GM12864 (cell line): ENCODE measurements at places on chromosomes 11 and 22.
A peak's percentile ranks its signal among the peaks of the same experiment; 100 is the strongest.

DNA sequence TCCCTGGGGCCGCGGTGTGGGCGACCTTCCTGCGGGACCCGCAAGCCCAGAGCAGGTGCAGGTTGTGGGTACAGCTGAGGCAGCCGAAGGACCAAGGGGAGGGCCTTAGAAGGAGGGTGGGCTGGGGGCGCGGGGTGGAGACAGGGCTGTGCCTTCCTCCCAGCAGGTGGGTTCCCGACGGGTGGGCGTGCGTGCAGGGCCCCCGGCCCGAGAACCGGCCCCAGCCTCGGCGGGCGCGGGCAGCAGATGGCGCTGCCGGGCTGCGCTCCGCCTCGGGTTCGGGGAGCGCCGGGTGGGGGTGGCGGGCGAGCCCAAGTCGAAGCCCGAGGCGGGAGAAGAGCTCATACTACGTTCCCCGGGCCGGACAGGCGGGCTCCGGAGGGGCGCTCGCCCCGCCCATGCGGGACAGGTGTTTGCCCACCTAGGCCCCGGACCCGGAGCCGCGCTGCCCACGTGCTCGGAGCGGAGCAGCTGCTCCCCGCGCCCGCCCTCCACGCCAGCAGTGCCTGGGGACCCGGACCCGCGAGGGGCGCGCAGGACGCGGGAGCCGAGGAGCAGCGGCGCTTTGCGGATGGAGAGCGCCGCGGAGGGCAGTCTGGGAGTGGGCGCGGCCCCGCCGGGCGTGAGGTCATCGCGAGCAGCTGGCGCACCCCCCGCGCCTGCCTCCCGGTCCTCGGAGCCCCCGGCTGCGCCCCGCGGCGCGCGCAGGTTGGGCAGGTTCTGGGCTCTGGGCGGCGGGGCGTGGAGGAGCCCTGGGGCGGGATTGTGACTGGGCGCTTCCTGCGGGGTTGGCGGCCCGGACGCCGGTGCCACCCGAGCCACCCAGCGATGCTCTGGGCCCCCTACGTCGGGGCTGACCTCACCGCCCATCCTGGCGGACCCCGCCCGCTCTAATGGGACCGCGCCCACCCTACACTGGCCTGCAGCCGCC is 25.3 kb downstream of the DUSP8 start:
- no peak for DNase-seq

DNA sequence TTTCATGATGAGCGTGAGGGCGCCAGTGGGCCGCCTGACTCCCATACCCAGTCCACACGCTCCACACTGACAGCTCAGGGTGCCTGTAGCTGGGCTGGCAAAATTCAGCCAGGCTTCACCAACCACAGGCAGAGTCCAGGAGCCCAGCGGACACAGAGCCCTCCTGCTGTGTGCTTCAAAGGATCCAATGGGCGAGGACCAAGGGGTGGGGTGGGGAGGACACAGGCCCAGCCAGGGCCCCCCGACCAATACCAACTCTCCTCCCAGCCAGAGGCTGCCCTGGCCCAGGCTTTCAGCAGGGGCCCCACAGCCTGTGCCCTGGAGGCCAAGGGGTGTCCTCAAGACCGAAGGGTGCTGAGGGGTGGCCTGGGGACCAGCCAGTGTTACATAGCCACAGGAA is 336.1 kb downstream of the CTTN start:
- DNase-seq, result no peak

DNA sequence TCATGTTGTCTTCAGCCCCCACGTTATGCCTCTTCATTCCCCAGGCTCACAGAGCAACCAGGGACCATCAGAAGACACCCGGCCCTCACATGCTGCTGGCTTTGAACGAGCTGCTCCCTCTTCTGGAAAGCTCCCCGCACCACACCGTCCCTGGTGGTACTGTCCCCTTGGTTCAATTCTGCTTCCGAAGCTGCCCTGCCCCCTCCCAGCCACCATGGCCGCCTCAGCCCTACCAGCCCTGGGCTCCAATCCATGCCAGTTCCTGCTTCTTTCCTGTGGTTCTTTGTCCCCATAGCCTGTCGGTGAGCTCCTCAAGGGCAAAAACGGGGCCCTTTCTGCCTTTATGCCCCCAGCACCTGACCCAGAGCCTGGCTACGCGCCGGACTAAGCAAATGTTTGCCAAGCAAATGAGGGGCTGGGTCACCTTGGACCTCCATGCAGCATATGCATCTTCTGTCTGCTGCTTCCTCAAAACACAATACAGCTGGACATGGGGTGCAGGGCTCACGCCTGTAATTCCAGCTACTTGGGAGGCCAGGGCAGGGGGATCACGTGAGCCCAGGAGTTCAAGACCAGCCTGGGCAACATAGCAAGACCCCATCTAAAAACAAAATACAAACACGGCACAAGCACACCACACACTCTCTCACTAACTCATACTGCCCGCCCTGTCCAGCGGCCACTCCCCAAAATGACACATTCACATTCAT is 21.3 kb downstream of the TNKS1BP1 start:
- DNase-seq, result no peak

DNA sequence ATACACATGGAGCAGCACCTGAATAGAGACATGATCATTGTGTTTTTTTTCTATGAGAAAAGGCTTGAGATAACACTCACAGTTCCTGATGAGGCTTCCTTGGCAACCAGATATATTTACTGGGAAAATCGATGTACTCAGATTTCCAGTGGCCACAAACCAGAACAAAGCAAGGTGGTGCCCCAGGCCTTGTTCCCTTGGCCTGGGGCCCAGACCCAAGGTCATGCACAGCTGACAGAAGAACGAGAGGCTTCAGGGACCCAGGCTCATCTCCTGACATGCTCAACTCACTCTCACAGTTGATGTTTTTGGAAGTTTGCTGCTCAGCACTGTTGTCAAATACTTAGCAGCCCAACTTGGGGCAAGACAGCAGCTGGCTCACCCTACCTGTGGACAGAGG is 281.8 kb downstream of the NTM start:
- no peak for DNase-seq

GRCh38 chr22:50205781-50206569 is 5.2 kb downstream of the SELENOO start:
- no peak for DNase-seq

DNA sequence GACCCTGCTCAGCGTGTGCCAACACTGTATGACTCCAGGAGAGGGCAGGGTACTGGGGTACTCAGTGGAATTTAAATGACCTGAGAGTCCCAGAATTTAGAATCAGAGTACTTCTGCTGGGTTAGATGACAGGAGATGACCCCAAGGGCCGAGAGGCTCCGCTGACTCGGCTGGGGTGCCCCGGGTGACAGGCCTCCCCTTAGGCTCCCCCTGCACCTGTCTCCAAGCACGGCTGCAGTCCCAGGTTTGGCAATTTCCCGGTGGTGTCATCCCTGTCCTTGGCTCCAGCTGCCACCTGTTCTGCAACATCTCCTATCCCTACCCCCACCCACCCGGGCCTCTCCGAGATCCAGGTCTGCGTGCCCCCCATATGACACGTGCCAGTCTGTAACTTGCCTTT is 1.3 kb downstream of the ACTN3 start:
- no peak for DNase-seq

DNA sequence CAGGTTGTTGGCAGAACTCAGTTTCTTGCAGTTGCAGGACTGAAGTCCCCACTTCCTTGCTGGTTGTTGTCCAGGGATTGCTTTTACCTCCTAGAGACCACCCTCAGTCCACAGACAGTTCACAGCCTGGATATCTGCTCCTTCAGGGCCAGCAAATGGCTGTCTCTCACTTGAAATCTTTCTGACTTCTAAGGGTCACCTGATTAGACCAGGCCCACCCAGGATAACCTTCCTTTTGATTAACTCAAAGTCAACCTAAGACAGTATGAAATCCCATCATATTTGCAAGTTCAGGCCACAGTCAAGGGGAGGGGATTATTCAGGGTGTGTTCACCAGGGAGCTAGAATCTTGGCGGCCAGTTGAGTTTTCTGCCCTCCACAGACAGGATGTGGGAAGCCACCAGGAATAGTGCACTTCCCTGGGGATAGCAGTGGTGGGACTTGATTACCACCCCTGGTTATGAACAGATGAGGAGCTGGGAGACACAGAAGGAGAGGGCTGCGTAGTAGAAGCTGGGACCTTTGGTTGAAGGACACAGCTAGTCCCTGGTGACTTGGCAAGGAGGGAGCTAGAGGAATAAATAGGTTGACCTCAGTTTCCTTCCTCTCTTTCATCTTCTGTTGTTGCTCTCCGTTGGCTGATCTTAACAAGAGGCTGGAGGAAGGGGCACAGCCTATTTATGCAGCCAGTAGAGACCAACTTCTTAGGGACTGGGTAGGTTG is 33.4 kb downstream of the MIAT start:
- no peak for DNase-seq

DNA sequence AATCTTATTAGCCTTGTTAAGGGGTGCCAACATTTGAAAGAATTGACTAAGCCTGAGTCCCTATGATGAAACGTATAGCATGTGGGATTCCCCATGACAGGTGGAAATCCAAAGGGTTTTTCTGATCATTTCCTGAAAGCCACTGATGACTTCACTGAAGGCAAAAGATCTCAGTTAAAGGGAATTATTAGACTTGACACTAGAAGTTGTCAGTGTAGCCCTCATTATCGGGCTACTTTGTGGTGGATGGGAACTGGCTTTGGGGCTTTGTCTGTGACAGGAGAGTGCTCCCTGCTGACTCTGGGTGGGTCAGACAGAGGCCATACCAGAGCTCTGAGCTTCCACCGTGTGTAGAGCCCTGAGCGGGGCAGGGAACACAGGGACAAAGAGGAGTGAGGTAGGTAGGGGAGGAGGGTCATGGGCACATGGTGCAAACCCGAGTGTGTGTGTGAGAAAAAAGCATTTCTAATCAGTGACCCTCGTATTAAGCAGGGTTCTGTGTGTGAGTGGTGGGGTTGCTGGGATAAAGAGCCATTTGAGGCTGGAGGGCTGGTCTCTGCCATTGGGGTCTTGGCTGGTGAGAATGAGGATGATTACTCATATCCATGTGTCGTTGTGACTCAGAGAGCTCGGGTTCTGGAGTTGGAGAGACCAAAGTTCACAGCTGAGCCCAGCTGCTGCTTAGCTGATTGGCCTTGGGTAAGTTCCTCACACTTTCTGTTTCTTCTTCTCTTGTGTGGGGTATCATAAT is 101.1 kb downstream of the GRIK4 start:
- DNase-seq, result peak; percentile 90

DNA sequence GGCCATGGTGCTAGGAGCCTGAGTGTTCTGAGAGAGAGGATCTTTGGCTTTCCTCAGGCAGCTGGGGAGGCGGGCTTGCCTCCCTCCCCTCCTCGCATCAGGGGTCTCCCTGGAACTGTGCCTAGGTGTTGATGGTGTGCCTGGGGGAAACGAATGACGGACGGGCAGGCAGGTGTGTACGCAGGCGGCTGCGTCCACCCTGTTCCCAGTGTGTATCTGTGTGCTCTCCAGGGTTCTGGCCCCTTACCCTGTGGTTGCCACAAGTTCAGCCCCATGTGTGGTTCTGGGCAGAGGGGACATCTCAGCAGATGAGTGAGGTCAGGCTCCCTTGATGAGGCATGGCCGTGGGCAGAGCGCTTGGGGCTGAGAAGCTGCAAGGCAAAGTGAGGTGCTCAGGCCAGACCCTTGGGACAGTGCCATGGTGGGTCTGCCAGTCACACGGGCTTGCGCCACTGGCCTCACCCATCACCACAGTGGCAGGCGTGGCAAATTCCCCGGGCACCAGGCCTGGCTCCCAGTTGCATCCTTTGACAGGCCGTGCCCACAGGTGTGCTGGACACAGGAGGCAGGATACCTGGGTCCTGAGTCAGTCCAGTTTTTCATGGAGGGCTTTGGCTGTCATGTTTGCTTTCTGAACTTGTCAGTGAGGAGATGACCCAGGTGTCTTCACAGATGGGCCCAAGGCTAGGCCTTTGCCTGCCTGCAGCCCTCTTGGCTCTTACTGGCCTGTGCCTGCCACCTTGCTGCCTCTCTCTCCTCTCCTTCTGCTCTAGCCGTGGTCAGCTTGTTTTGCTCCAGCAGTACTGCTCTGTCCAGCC is 27.3 kb downstream of the GNAZ start:
- DNase-seq, result no peak

DNA sequence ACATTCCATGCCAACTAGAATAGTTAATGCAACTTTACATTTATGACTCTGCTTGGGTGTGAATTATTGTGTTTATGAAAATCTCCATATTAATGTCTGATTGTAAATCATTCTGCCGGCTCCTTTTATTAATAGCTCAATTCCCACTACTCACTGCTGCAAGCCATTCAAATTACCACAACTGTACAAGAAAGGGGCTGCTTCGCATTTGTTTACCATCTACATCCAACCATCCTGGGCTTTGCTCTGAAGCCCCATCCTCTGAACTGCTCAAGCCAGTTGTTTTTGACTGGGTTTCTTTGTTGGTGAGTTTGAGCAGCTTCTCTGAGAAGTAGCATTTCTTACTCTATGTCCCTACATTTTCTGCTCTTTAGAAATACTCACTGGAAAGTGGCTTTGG is 451.6 kb upstream of the CADM1 start:
- DNase-seq, result no peak

DNA sequence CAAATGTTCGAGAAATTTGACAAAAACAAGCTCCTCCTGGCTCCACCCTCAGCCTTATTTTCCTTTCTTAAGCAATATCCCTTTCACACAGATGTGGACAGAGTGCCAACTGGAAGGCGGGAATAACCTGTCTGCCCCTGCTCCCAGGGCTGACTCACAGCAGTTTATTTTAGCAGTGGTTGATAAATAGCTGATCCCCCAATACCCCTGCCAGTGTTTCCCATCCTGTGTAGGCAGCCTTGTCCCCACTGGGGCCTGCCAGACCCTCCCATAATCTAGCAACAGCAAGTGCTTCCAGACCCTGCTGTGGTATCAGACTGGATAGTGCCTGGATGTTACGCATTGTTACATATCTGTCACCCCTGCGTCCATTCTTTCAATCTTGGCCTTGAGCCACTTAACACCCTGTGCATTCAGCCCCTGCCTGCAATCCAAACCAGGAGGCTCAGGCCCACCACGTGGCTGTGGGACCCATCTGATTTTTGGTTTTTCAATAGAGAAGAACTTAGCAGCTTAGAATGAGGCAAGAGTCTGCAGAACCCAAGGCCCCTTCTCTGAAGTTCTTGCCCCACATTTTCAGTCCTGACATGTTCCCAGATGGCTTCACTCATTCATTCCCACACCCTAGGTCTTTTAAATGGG is 53.7 kb downstream of the PARVA start:
- DNase-seq, result no peak

DNA sequence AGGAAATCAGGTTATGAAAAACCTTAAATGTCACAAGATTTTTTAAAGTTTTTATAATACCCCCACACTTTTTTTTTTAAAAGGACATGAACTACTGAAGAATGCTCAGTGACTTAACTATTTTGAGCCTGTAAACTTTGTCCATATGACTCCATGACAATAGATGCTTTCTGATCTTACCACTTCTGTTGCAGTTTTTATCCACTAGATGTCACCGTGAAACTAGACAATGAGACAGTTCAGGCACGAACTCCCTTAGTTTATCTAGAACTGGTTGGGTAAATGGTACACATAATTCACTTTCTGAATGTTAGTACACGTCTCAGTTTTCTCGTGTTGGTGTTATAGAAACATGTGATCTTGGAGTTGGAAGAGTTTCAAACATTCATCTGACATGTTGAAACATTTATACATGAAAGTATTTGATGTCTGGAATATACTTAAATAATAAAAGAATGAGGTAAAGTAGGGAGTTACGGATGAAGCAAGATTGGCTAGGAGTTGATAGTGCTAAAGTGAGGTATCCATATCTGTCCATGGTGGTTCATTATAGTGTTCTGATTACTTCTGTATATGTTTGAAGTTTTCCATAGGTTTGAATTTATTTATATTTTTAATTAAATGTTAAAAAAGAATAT is 8.1 kb downstream of the CCDC15 start:
- DNase-seq, result peak; percentile 40

GRCh38 chr11:83508804-83509203 is 222.6 kb upstream of the CCDC90B start:
- DNase-seq, result no peak
